GM12865 (cell line): ENCODE measurements at places on chromosomes 2 and 18.

- no peak for DNase-seq
Measured at GRCh38 chr2:172510088-172510487, 45.8 kb upstream of the PDK1 start.

DNA sequence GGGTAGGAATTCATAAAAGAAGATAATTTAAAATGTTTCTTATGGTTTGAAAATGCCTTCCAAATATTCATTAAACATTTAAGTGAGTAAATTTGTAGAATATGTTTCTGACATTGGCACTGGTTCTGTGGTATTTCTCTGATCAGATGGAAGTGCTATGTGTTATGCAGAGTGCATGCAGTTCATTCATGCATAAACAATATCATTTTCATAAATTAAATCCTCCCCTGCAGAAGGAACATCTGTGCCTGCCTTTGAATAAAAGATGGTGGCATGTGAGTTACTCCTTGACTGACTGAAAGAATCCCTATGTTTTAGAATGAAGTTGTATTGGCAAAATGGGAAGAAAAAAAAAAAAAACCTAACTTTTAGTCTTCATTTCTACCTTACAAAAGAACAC lies 5.9 kb downstream of the NEUROD1 start:
- DNase-seq, result no peak

- DNase-seq, result no peak
Measured at GRCh38 chr18:21342372-21342771, 100.3 kb downstream of the GREB1L start.

DNA sequence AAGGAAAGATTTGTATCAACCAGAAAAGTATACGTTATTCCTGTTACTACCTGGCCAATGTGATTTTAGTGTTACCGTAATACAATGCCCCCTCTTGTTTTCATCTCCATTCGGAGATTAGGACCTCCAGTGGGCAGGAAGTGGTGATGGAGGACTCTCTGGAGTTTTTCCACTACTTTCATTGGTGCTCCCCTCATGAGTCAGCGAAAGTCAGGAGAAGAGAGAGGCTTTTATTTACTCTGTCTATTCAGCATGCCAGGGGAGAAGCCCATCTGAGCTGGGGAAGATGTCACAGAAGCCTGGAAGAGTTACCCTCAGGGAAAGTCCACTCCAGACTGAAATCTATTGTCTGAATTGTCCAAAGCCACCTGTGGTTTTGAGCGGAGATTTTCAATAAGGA lies 88.2 kb upstream of the THUMPD2 start:
- DNase-seq, result no peak

GRCh38 chr2:231613663-231614558 lies 21.2 kb downstream of the TEX44 start:
- peak; percentile 99 for DNase-seq

GRCh38 chr2:109472974-109473373 lies 140.8 kb downstream of the SEPTIN10 start:
- no peak for DNase-seq

DNA sequence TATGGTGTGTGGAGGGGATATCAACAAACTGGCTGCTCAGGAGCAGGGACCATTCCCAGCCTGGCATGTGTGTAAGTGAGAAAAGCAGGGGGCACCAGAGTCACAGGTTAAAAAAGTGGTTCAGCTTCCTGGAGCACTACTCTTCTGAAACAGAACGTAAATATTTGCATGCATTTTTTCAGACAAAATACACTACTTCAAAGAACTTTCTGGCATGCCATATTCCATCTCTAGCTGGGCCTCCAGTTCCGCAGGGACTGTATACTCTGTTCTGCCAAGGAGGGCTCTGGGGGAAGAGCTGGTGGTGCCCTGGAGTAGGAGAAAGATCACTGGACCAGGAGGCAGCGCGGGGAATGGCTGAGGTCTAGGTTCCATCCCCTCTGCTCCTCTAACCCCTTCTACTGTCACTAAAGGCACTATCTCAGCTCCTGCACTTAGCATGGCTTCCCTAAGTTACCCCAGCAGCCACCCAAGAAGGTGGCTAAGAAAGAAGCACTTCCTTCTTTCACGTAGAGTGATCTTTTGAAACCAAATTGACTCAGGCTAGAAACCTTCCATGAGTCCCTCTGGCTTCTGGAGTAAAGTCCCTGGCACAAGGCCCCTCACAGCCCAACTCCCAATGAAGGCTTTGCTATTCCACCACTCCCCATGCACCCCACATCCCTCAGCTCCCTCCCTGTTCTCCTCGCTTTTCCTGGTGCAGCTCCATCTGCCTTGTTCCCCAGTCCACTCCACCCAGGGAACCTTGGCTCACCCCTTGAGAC lies 57.6 kb upstream of the CABLES1 start:
- DNase-seq, result peak; percentile 31

DNA sequence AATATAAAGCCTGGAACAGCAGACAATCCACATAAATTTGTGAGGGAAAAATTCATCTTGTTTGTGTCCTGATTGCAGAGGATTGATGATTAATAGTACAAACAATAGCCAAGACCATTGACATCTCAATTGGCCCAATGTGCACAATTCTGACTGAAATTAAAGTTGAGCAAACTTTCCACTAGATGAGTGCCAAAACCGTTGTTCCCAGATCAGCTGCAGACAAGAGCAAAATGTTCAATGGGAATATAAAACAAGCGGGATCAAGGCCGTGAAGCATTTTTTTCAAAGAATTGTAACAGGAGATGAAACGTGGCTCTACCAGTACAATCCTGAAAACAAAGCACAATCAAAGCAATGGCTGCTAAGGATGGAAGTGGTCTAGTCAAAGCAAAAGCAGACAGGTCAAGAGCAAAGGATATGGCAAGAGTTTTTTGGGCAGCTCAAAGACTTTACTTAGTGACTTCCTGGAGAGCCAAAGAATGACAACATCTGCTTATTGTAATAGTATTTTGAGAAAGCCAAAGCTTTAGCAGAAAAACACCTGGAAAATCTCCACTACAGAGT lies 55.9 kb upstream of the KIF5C start:
- no peak for DNase-seq

- DNase-seq, result no peak
Measured at GRCh38 chr18:76233876-76234675, 261.0 kb downstream of the ZNF516 start.

- DNase-seq, result no peak
Measured at GRCh38 chr18:7248877-7249276, 18.0 kb downstream of the LRRC30 start.
